ENCODE measurements at places on chromosomes 5 and 9.

DNA sequence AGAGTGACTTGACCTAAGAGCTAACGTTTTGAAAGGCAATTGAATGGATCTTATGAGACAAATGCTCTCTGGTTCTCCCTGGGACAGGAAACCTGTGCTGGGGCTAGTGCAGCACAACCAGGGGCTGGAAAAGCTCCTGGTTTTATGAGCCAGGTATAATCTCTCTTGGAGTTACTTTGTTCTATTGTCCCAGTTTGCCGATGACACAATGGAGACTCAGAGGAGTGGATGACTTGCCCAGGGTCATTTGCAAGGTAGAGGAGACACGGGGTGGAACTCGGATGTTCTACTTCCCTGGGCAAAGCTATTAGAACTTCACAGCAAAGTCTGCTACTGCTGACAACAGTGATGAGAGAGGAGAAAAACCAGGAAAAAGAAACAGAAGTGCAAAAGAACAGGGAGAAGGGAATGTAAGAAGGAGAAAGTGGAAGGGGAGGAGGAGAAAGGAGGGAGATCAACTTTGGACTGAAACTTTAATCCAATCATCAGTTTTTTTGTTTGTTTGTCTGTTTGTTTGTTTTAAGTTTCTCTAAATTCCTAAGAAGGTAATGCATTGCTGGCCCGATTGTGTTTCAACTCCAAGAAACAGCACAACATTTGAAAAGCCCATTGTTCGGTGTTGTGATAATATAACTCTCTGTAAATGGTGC is 7.4 kb upstream of the GSN start:
- no peak for DNase-seq

- no peak for DNase-seq
Measured at GRCh38 chr9:3879315-3879714, 353.5 kb upstream of the RFX3 start.

GRCh38 chr9:93466416-93467061 is 13.2 kb upstream of the FAM120AOS start:
- DNase-seq, result no peak

DNA sequence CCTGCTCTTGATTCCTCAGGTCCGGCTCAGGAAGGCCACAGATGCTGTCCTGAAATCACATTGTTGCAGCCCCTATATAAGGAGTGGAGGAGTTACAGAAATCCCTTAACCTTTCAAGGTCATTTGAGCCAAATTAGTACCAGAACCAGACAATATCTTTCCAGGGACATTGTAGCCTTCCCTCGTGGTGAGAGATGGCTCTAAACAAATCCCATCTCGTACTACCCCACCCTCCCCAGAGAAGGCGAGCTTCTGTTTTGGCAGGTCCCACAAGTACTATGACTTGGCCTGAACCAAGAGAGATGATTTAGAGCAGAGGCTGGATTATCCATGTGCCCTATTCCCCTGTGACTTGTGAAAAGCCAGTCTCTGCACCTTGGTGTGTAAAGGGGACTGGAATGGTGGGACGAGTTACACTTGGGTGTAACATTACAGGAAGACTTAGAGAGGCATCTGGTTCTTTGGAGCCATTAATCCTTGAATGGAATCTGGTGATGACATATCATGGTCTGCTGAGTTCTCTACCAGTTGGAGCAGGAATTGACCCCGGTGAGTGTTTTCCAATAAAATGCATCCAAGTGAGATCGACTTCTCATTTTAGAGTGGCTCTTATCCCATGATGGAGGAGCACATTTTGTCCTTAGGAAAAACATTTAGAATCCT is at the start of gene FAM240B:
Gene FAM240B (minus strand): TSS at position 51 of the 663 bp plus-strand sequence. CDS start 16,134 bp downstream, outside the sequence.
- no peak for DNase-seq

GRCh38 chr5:9249231-9249630 is 296.6 kb downstream of the SEMA5A start:
- no peak for DNase-seq

DNA sequence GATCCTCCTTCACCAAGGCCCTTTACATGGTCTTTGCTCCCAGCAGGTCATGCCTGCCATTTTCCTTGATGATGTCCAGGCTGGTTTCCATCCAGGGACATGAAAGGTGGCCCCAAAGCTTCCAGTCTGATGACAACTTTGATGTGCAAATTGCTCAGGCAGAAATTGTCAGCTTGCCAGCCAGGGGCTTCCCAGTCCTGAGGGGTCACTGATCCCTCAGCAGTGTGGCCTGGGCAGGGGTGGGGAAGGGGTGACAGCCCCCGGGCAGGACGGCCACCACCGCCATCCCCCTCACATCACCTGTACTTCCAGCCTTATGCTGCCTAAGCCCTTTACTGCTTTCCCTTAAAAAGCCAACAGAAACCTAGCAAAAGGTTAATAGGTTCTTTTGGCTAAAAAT is 96.3 kb downstream of the ANKRD33B start:
- DNase-seq, result no peak

- no peak for DNase-seq
Measured at GRCh38 chr5:156834916-156835315, 15.2 kb upstream of the PPP1R2B start.

DNA sequence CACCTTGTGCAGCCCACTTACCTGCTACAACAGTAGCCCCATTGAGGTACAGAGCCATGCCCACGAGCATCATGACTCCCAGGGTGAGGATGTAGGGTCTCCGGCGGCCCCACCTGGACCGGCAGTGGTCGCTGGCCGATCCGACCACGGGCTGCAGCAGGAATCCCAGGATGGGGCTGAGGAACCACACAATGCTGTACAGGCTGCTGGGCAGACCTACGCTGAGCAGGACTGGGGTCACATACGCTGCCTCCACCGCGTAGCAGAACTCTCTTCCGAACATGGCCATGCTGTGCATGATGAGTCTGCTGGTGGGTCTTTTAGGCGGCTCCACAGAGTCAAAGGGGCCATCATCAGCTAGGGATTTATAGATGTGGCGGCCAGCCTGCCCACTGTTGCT is 315 bp downstream of the SLC45A2 start:
- no peak for DNase-seq

Measured in activated CD4-positive, alpha-beta T cell treated with anti-CD3 and anti-CD28 coated beads, Interleukin-2, Interleukin-4, amounts not matched to agents 100 ng/mL and 50 ng/mL, durations not matched to agents 16 hours and 8 hours (primary cell).